ENCODE measurements at places on chromosomes 6 and 20.
A peak's percentile ranks its signal among the peaks of the same experiment; 100 is the strongest.

DNA sequence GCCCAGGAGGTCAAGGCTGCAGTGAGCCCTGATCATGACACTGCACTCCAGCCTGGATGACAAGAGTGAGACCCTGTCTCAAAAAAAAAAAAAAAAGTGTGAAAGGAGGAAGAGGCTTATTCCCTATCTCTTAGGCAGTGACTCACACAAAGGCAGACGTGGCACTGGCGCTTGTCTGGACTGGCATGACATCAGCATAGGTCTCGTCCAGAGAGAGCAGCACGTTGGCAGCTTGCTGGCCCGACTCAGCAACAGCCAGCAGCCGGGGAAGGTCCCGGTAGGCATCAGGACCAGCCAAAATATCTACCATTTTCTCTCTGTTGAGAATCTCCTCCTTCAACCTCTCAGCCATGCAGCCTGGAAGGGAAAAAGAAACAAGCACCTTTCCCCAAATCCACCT is 14.1 kb downstream of the CDK5RAP1 start:
- DNase-seq, result no peak

DNA sequence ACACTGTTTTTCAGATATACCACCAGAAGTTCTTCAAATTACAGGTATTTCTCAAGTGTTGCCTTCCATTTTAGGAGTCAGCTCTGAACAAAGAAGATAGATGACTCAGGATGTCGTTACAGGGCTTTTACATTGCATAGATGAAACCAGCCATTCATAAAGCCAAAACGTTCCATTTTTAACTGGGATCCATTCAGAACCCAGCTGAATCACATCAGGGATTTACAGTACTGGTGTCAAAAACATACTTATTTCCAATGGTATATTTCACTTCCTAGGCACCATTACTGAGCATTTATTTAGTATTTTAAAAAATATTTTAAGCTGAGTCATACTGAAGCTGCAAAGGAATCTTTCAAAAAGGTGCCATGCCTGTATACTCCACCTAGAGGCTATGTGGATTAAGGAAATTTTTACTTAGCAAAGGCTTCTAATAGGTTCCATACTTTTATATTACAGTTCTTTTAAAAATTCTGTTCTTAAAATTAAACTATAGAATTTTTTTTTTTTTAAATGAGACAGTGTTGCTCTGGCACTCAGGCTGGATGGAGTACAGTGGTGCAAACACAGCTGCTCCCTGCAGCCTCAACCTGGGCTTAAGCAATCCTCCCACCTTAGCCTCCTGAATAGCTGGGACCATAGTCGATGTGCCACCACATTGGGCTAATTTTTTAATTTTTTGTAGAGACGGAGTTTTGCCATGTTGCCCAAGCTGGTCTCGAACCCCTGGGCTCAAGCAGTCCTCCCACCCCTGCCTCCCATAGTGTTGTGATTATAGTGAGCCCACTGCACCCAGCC is 2.6 kb downstream of the ASF1A start:
- peak; percentile 22 for DNase-seq

GRCh38 chr6:108897371-108897770 is 49.1 kb downstream of the ARMC2 start:
- DNase-seq, result peak; percentile 6

- DNase-seq, result peak; percentile 81
Observed at GRCh38 chr6:30781743-30782424, 37.5 kb upstream of the IER3 start.

GRCh38 chr6:37548067-37548674 is 48.5 kb upstream of the CCDC167 start:
- DNase-seq, result no peak

DNA sequence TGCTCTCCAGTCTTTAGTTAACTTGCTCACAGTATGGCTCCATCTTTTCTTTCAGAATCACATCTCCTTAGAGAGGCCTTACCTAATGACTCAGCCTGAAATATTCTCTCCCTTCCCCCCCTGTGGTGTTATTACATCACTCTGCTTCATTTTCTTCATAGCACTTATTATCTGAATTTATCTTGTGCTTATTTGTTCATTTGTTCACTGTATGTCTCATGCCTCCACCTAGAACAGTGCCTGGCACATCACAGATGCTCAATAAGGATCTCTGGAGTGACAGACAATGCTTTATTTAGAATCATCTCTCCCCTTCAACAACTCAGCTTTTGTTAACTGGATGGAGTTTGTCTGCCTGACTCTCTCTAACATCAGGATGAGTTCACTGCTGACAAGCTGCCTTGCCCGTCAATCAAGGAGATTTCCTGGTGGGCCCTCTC is 96.6 kb upstream of the MAN1A1 start:
- DNase-seq, result no peak

Measured in NCI-H1436 (cell line).